Thoracic aorta (tissue), 2 donors: ENCODE measurements at places on chromosomes 1 and 21.

- DNase-seq: no peak
- H3K27me3 ChIP-seq: no peaks in the 10 kb centered on the region
- no peak overlapping the region for H3K4me3 ChIP-seq
- H3K4me1 ChIP-seq: peaks cover 17% of the 10 kb centered on the region
These were observed 1.5 kb upstream of the PLK3 start for GRCh38 chr1:44798481-44799365.

GRCh38 chr1:64769482-64769881, 24.6 kb downstream of the RAVER2 start:
- H3K4me3 ChIP-seq: no peak overlapping the region
- no peak overlapping the region for H3K27ac ChIP-seq
- H3K36me3 ChIP-seq: no peaks in the 10 kb centered on the region
- no peaks in the 10 kb centered on the region for H3K4me1 ChIP-seq
- H3K27me3 ChIP-seq: no peaks in the 10 kb centered on the region

- no peak for DNase-seq
- no peaks in the 10 kb centered on the region for H3K4me1 ChIP-seq
- no peaks in the 10 kb centered on the region for H3K36me3 ChIP-seq
- H3K27me3 ChIP-seq: no peaks in the 10 kb centered on the region
- H3K4me3 ChIP-seq: no peak overlapping the region
These were observed 8.0 kb downstream of the CR1 start for GRCh38 chr1:207503950-207504349.

DNA sequence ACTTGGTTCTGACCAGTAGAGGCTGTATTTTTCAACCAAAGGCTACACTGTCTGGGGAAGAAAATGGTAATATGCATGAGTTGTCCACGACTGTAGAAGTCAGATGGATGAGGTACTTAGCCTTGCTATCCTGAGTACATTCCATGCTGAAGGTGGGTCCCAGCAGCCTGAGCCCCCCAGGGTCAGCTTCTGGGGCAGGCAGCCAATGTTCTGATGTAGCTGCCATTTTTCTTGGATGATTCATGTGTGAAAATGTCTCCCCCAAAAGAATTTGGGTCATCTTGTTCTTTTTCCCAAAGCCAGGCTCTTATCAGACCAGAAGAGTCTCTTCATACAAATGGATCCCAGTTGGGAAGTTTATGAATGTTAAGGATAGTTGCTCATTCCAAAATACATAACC, 172.2 kb upstream of the UBE2U start:
- no peaks in the 10 kb centered on the region for H3K36me3 ChIP-seq
- no peak overlapping the region for H3K27ac ChIP-seq
- DNase-seq: no peak
- no peaks in the 10 kb centered on the region for H3K27me3 ChIP-seq
- no peak overlapping the region for H3K4me3 ChIP-seq
- peaks cover 50% of the 10 kb centered on the region for H3K4me1 ChIP-seq

- H3K4me1 ChIP-seq: peaks cover 75% of the 10 kb centered on the region
- DNase-seq: no peak
- H3K4me3 ChIP-seq: peak overlapping the region; percentile 3
- H3K27ac ChIP-seq: no peak overlapping the region
These were observed 4.9 kb downstream of the ARID1A start for GRCh38 chr1:26700711-26701110.

GRCh38 chr1:170340308-170340707, 191.7 kb upstream of the GORAB start:
- no peak overlapping the region for H3K4me3 ChIP-seq
- H3K27me3 ChIP-seq: no peaks in the 10 kb centered on the region
- H3K4me1 ChIP-seq: no peaks in the 10 kb centered on the region
- H3K27ac ChIP-seq: no peak overlapping the region
- no peaks in the 10 kb centered on the region for H3K36me3 ChIP-seq

DNA sequence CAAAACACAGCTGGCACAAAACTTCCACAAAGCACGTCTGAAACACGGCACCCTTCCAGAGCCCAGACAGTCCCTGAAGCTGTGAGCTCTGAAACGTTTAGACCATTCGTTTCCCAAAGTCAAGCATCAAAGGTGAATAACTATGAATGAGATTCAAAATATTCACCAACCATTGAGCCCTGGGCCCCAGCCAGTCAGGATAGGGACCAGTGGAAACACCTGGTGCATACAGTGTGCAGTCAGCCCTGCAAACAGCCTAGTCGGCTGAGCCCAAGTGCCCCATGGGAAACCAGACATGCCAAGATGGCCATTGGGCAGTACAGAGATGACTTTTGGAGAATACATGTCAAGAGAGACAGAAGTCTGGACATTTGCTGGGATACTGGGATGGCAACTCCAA, 90.4 kb upstream of the EDN2 start:
- H3K27me3 ChIP-seq: no peaks in the 10 kb centered on the region
- no peak overlapping the region for H3K27ac ChIP-seq
- H3K36me3 ChIP-seq: no peaks in the 10 kb centered on the region
- DNase-seq: no peak

GRCh38 chr1:77484334-77484733, 198.1 kb downstream of the ZZZ3 start:
- no peak for DNase-seq
- no peak overlapping the region for H3K4me3 ChIP-seq
- H3K27ac ChIP-seq: no peak overlapping the region
- H3K36me3 ChIP-seq: no peaks in the 10 kb centered on the region
- no peaks in the 10 kb centered on the region for H3K4me1 ChIP-seq
- no peaks in the 10 kb centered on the region for H3K27me3 ChIP-seq

DNA sequence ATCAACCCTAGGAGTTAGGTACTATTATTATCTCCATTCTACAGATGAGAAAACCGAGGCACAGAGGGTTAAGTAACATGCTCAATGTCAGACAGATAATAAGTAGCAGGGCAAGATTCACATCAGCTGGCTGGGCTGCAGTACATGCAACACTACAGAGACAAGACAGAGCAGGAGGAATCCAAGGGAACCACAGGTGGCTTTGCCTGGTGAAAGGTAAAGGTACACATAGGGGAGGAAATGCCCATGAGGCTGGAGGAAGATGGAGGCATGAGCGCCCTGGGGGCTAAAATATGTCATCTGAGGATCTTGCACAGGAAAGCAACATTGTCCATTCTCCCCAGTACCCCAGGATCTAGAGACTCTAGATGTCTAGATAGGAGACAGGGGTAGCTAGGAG, 8.4 kb downstream of the ZBTB21 start:
- DNase-seq: no peak
- H3K4me1 ChIP-seq: no peaks in the 10 kb centered on the region
- H3K4me3 ChIP-seq: no peak overlapping the region
- H3K27ac ChIP-seq: no peak overlapping the region
- H3K27me3 ChIP-seq: no peaks in the 10 kb centered on the region
- peaks cover 2% of the 10 kb centered on the region for H3K36me3 ChIP-seq

GRCh38 chr1:81889166-81889565, 88.4 kb downstream of the ADGRL2 start:
- no peaks in the 10 kb centered on the region for H3K36me3 ChIP-seq
- no peaks in the 10 kb centered on the region for H3K27me3 ChIP-seq
- no peak for DNase-seq
- no peak overlapping the region for H3K27ac ChIP-seq
- no peak overlapping the region for H3K4me3 ChIP-seq

- no peaks in the 10 kb centered on the region for H3K36me3 ChIP-seq
- no peak overlapping the region for H3K4me3 ChIP-seq
- DNase-seq: no peak
- H3K27ac ChIP-seq: peak overlapping the region; percentile 98
- no peaks in the 10 kb centered on the region for H3K27me3 ChIP-seq
These were observed 59.2 kb upstream of the TARBP1 start for GRCh38 chr1:234538062-234538731.

DNA sequence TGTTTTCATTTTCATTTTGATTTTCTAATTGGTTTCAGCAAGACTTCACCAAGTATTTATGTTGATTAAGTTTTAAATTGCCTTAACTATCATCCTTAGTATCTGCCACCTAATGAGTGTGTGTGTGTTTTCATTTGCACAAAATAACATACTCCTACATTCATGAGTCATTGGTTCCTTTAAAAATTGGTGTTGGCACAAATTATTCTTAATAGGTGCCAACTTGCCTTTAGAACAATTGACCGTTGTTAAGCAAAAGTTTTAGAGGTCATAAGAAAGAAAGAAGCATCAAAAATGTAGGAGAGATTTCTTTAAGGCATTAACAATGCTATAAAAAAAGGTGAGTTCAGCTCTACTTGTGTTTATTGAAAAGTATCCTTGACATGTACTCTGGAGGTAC, 77.5 kb downstream of the FNBP1L start:
- H3K4me1 ChIP-seq: no peaks in the 10 kb centered on the region
- H3K27me3 ChIP-seq: no peaks in the 10 kb centered on the region
- H3K27ac ChIP-seq: no peak overlapping the region
- H3K4me3 ChIP-seq: no peak overlapping the region
- no peaks in the 10 kb centered on the region for H3K36me3 ChIP-seq

GRCh38 chr1:169466259-169467230, 19.2 kb downstream of the SLC19A2 start:
- no peaks in the 10 kb centered on the region for H3K27me3 ChIP-seq
- no peak overlapping the region for H3K27ac ChIP-seq
- H3K4me1 ChIP-seq: no peaks in the 10 kb centered on the region

DNA sequence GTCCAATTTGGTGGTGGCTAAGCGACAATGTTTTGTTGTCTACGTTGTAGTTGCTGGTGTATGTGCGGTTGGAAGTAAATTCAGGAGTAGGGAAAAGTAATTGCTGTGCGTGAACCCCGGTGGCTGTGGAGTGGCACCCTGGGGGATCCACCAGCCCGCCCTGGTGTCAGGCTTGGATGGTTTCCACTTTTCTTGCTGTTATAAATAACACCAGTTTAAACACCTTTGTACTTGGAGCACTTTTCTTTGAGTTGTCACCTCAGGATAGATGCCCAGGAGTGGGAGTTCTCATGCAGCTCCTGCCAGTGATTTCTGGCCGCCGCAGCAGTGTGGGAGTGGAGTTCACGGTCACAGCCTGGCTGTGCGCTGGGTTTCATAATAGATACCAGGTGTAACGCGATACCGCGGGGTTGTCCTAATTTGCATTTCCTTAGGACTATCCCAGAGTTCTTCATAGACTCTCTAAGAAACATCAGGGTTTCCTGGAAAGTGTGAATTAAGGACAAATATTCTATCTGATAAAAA, 12.8 kb upstream of the TMEM200B start:
- no peak for DNase-seq
- no peaks in the 10 kb centered on the region for H3K36me3 ChIP-seq
- H3K4me3 ChIP-seq: no peak overlapping the region
- no peaks in the 10 kb centered on the region for H3K27me3 ChIP-seq
- H3K4me1 ChIP-seq: peaks cover 2% of the 10 kb centered on the region

DNA sequence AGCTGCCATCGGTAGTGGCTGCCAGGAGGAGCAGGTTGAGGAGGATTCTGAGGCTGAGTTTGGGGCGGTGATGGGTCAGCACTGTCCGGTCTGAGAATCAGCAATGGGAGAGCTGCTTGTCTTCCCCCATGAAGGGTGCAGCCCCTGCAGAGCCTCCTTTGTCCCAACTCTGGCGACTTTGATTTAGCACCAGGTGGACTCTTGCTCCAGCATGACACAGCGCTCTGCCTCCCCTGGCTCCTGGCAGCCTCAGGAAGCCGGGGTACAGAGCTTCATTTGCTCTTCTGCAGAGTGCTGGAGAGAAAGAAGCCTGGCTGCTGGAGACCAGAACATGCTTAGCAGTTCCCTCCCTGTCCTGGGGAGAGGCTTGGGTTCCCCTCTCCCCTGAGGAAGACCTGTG, 13.3 kb downstream of the ZDHHC18 start:
- DNase-seq: no peak
- H3K27me3 ChIP-seq: no peaks in the 10 kb centered on the region
- no peaks in the 10 kb centered on the region for H3K4me1 ChIP-seq
- H3K4me3 ChIP-seq: no peak overlapping the region
- peaks cover 30% of the 10 kb centered on the region for H3K36me3 ChIP-seq

- H3K27me3 ChIP-seq: no peaks in the 10 kb centered on the region
- no peak overlapping the region for H3K4me3 ChIP-seq
- peaks cover 7% of the 10 kb centered on the region for H3K4me1 ChIP-seq
- no peak overlapping the region for H3K27ac ChIP-seq
- H3K36me3 ChIP-seq: no peaks in the 10 kb centered on the region
These were observed 132.6 kb upstream of the CTTNBP2NL start for GRCh38 chr1:112263453-112263852.

DNA sequence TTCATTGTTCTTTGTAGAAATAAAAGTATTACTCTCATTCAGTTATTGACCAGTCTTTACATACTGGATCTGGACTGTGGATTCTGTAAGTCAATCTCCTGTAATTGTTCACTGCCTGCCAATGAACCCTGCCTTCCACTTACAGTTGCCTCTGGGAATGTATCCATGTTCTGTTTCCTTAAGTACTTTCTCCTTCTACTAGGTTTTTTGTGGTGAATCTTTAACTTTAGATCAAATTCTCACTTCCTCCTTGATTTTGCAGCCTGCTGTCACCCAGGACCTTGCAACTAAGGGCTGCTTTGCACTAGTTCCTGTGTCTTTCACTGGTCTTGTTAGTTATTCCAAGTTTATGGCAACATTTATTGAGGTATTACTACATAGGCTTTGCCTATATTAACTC, 28.2 kb upstream of the ANKRD13C start:
- H3K27ac ChIP-seq: no peak overlapping the region
- no peaks in the 10 kb centered on the region for H3K36me3 ChIP-seq
- DNase-seq: no peak
- no peak overlapping the region for H3K4me3 ChIP-seq
- H3K4me1 ChIP-seq: no peaks in the 10 kb centered on the region

GRCh38 chr1:174413632-174414031, 34.1 kb upstream of the GPR52 start:
- H3K36me3 ChIP-seq: no peaks in the 10 kb centered on the region
- H3K4me1 ChIP-seq: no peaks in the 10 kb centered on the region
- H3K4me3 ChIP-seq: no peak overlapping the region
- no peak for DNase-seq
- H3K27me3 ChIP-seq: no peaks in the 10 kb centered on the region

- H3K27me3 ChIP-seq: no peaks in the 10 kb centered on the region
- no peak overlapping the region for H3K4me3 ChIP-seq
- no peak for DNase-seq
- no peak overlapping the region for H3K27ac ChIP-seq
- H3K4me1 ChIP-seq: no peaks in the 10 kb centered on the region
These were observed 13.7 kb upstream of the RPL5 start for GRCh38 chr1:92817986-92818764.

DNA sequence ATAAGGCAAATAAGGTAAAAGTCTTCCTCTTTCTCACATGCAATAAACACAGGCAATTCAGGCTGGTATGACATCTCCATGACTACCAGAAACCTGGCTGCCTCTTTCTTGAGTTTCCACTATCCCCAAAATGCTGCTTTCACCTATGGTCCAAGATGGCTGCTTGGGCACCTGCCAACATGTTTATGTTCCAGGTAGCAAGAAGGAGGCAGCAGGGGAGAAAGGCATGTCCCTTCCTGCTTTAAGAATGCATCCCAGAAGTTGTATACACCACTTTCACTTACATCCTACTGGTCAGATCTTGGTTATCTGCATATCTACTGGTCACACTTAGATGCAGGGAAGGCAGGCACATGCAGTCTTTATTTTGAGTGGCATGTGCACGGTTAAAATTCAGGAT, 19.4 kb upstream of the ACOT11 start:
- DNase-seq: no peak
- no peak overlapping the region for H3K4me3 ChIP-seq
- H3K36me3 ChIP-seq: no peaks in the 10 kb centered on the region
- H3K27ac ChIP-seq: no peak overlapping the region

- H3K4me1 ChIP-seq: no peaks in the 10 kb centered on the region
- no peak overlapping the region for H3K4me3 ChIP-seq
These were observed 71.0 kb downstream of the HIVEP3 start for GRCh38 chr1:41847733-41848132.
